ENCODE measurements at places on chromosomes 11 and 22. TPM values are rescaled to one million over a fixed set of nuclear protein-coding genes. Genes with fewer than 3 reads are reported as not detected.
A peak's percentile ranks its signal among the peaks of the same experiment; 100 is the strongest.

DNA sequence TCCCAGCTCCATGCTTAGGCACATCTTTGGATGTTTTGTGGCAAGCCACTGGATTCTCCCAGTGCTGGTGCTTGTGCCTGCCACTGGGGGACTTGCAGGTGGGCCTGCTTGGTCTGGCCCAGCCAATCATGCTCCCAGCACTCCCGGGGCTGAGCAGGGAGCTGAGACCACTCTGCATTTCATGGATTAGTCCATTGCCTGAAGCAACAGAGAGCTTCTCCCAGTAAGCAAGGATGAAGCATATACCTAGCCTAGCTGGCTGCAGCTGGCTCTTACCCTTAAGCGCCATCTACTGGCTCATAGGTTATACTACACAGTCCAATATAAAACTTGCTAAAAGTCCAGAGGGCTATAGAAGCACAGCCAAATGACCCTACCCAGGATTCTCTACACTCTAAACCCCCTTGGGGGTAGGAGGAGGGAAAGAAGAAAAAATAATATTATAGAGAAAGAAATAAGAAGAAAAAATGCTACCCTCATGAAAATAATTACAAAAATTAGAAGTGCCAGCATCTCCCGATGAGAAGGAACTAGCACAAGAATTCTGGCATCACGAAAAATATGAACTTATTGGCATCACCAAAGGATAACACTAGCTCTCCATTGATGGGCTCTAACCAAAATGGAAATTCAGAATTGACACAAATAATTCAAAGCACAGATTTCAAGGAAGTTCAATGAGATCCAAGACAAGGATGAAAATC lies 275.3 kb downstream of the C11orf87 start:
- H3K27ac ChIP-seq: peak overlapping the region; percentile 76
- H3K36me3 ChIP-seq: no peaks in the 10 kb centered on the region
- peak; percentile 76 for DNase-seq
- H3K27me3 ChIP-seq: no peaks in the 10 kb centered on the region

- DNase-seq: no peak
Measured at GRCh38 chr22:44185237-44186120, 4.8 kb downstream of the PARVG start.

DNA sequence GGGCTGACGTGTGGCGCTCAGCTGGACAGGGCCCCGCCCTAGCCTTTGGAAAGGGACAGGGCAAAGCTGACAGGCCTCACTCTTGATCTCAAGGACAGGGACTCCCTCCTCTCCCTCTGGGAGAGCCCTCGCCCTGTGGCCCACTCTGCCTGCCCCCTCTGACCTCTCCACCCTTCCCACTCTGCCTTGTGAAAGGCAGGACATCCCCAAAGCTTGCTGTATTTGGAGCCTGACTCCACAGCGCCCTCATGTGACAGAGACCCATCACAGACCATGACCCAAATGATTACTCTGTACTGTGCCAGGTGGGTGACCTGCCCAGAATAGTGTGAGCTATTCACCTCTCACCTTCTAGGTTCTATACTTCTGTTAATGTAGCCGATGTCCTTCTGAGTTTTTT lies 18.8 kb downstream of the P2RY2 start:
- no peaks in the 10 kb centered on the region for H3K36me3 ChIP-seq
- no peak overlapping the region for H3K4me3 ChIP-seq
- H3K27ac ChIP-seq: no peak overlapping the region
- peaks cover 15% of the 10 kb centered on the region for H3K4me1 ChIP-seq
- peak; percentile 50 for DNase-seq

The RAB39A gene
- total RNA-seq: not detected

DNA sequence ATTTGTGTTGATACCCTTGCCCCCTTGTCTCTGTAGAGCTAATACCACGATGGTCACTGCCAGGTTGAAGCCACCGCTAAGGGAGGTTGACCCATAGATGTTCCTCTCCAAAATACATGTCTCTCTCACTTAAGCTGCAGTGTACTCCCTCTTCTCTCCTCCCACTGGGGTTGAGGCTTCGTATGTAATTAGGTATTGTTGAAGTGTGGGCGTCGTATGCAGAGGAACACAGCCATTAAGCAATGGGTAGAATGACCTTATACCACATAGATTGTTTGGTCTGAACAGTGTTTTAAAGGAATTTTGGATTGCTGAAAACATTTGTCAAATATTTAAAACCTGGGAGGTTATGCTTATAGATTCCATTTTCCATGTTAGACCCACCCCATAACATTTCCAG lies 71.9 kb downstream of the TRAF6 start:
- no peaks in the 10 kb centered on the region for H3K27me3 ChIP-seq
- no peak for DNase-seq
- H3K36me3 ChIP-seq: no peaks in the 10 kb centered on the region
- no peaks in the 10 kb centered on the region for H3K4me1 ChIP-seq
- H3K27ac ChIP-seq: no peak overlapping the region

The PATE2 gene
- not detected for total RNA-seq

- no peak for DNase-seq
- H3K27ac ChIP-seq: no peak overlapping the region
- peaks cover 4% of the 10 kb centered on the region for H3K4me1 ChIP-seq
- H3K27me3 ChIP-seq: peaks cover 16% of the 10 kb centered on the region
Measured at GRCh38 chr11:120867531-120867930, 156.4 kb upstream of the TBCEL start.

GRCh38 chr22:32544953-32545558 lies 70.4 kb downstream of the FBXO7 start:
- H3K27ac ChIP-seq: peak overlapping the region; percentile 78
- H3K36me3 ChIP-seq: no peaks in the 10 kb centered on the region
- DNase-seq: peak; percentile 66
- no peak overlapping the region for H3K4me3 ChIP-seq
- H3K27me3 ChIP-seq: no peaks in the 10 kb centered on the region

DNA sequence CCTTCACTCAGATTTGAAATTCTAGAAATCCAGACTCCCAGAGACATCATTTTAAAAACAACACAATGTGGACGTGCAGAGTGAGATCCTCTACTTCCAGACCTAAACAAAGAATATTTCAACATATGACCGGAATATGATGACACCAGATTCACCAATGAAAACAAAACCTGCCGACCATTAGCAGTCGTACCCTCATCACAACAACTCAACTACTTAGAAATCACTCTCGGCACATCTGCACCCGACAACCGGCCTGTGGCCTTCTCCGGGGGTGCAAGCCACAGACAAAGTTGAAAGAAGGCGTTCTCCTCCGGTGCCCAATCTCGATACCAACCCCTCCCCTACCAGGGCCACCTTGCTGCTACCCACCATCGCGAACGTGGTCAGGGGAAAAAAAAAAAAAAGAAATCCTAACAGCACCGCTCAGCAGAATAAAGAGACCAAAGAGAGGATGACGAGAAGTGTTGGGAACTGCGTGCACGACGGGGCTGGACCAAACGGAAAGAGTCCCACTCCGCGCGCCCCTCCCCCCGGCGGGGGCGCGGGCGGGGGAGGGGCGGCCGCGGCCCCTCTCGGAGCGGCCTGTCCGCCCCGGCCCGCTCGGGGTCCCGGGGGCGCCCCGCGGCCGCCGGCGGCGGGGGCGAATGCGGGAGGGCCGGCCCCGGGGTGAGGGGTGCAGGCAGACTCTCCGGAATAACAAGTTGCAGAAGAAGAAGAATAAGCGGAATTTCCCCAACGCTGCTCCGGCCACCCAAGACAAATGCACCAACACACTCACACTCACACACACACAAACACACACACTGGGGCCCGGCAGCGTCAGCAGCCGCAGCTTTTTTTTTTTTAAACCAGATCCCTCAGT lies 1.7 kb downstream of the PHF21A start:
- peak overlapping the region; percentile 83 for H3K27ac ChIP-seq
- DNase-seq: peak; percentile 75
- H3K27me3 ChIP-seq: no peaks in the 10 kb centered on the region
- no peaks in the 10 kb centered on the region for H3K36me3 ChIP-seq

DNA sequence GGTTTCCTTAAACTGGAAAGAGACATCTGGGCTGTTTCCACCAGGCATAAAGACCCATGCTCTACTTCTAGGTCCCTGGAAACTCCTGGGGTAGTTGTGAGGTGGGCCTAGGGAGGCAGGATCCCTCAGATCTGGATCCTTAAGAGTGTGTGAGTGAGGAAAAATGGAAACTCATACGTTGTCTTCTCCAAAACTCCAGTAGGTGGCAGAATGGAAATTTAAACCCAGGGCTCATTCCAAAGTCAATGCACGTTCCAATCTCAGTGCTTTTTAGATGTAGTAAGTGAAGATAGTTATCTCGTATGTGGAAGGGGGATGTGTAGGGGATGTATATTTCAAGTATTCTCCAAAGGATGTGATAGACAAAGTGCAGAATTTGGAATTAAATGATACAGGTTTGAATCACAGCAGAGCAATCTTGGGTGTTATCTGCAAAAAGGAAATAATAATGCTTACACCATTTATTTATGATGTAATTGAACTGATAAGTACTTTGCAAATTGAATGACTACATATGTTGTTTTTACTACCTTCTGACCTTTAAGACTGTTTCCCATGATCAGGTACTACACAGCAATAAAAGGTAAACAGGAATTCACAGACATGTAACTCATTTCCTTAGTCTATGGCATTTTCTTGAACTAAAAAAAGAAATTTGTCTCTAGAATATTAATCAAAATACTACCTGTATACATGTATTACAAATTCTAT lies 13.1 kb upstream of the MMP1 start:
- H3K27ac ChIP-seq: no peak overlapping the region
- DNase-seq: peak; percentile 55
- H3K27me3 ChIP-seq: no peaks in the 10 kb centered on the region
- peaks cover 5% of the 10 kb centered on the region for H3K4me1 ChIP-seq

DNA sequence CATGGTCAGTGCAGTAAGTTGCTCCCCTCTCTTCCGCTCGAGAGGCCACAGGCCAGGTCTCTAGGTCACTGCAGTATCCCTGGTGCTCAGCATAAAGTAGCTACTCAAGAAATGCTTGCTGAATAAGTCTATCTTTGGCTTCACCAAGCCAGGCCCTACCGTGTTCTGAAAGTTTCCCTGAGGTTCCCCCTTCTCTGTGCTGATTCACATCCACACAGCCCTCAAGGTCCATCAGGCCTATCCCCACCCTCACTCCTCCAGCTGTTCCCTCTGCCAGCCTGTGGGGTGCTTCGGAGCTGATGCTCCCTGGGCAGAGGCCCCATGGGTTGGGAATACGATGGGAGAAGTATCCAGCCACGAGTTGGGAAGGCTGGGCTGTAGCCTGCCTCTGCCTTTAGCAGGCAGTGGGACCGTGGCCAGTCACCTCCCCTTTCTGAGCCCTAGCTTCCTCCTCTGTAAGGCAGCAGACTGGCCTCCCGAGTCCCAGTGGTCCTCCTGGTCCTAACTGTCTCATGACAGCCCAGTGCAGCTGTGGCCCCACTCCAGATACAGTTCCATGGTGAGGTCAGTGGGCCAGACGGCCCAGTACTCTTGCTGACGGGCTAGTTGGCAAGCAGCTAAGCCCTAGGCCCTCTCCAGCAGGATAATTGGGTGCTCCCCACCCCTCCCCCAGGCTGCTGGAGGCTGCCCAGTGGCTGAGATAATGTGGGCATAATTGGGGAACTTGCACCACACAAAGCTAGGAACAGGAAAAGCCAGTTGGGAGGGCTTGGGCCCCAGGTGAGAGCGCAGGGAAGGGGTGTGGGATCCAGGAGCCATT lies 48.2 kb downstream of the NECTIN1 start:
- H3K4me3 ChIP-seq: no peak overlapping the region
- no peaks in the 10 kb centered on the region for H3K36me3 ChIP-seq
- DNase-seq: no peak
- no peak overlapping the region for H3K27ac ChIP-seq
- peaks cover 16% of the 10 kb centered on the region for H3K4me1 ChIP-seq

DNA sequence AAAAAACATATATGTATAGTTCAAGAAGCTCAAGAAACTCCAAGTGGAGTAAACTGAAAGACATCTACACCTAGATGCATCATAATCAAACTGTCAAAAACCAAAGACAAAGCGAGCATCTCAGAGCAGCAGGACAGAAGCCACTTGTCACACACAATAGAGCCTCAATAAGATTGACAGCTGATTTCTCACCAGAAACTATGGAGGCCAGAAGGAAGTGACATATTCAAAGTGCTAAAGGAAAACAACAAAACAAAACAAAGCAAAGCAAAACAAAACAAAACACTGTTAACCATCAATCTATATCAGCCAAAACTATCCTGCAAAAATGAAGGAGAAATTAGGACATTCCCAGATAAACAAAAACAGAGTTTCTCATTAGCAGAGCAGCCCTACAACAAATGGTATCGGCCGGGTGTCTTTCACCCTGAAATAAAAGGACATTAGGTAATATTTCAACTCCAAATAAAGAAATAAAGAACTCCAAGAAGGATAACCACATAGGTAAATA lies 65.8 kb upstream of the SEPTIN5 start:
- no peaks in the 10 kb centered on the region for H3K4me1 ChIP-seq
- peaks cover 28% of the 10 kb centered on the region for H3K27me3 ChIP-seq
- no peak overlapping the region for H3K27ac ChIP-seq
- H3K4me3 ChIP-seq: no peak overlapping the region
- no peaks in the 10 kb centered on the region for H3K36me3 ChIP-seq

The DGCR2 gene
- total RNA-seq: 43.6 TPM

The SYT8 gene
- not detected for total RNA-seq

- H3K4me1 ChIP-seq: peaks cover 31% of the 10 kb centered on the region
- no peaks in the 10 kb centered on the region for H3K27me3 ChIP-seq
- H3K36me3 ChIP-seq: peaks cover 52% of the 10 kb centered on the region
- no peak overlapping the region for H3K27ac ChIP-seq
- DNase-seq: peak; percentile 19
Measured at GRCh38 chr11:130876931-130877915, 39.1 kb downstream of the SNX19 start.

The MUC2 gene
- not detected for total RNA-seq

GRCh38 chr11:68273026-68273738 lies 1.4 kb upstream of the C11orf24 start:
- H3K27ac ChIP-seq: no peak overlapping the region
- no peak for DNase-seq
- no peaks in the 10 kb centered on the region for H3K27me3 ChIP-seq
- peak overlapping the region; percentile 91 for H3K4me3 ChIP-seq
- H3K4me1 ChIP-seq: peaks cover 22% of the 10 kb centered on the region

DNA sequence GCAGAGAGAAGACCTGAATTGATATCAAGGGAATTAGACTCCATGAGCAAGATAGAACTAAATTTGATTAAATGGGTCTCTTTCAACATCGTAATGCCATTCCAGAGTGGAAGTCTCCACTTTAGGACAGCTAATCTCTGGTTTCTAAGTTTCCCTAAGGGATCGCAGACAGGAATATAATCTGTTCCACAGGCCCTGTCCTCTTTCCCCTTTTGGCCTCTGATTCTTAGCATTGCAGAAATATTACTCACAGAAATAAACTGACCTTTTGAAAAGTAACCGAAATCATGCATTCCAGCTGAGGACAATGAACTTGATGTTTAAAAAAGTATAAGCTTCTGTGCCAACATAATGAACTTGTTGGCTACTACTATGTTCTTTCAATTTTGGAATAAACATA lies 227.8 kb downstream of the ETS1 start:
- no peak overlapping the region for H3K27ac ChIP-seq
- peaks cover 18% of the 10 kb centered on the region for H3K4me1 ChIP-seq
- H3K4me3 ChIP-seq: no peak overlapping the region
- DNase-seq: peak; percentile 48
- no peaks in the 10 kb centered on the region for H3K27me3 ChIP-seq
